ENCODE measurements at places on chromosomes 12 and 14.

DNA sequence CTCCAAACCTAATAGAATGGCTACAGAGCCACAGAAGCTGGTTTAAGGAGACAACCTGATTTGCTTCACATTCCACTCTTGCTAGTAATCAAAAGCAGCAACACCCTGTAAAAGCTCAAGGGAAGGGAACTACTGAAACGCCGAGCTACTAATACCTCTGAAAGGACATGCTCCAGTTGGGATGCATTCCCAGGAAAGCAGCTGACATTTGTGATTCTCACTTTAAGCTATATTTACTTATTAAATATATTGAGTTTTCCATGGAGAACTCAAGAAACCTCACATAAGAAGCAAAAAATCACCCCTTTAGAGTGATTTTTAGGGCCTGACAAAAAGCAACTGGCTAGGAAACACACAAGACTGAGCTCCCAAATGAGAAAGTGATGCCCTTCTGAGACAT is 1073.0 kb upstream of the FLRT2 start:
- DNase-seq = no peak

- DNase-seq = no peak
Measured at GRCh38 chr12:128734371-128734770, 89.4 kb downstream of the SLC15A4 start.

GRCh38 chr14:63972323-63972932 is 119.6 kb downstream of the SYNE2 start:
- DNase-seq = no peak

- no peak for DNase-seq
Measured at GRCh38 chr12:76646366-76646765, 86.8 kb upstream of the OSBPL8 start.

- DNase-seq = no peak
Measured at GRCh38 chr14:95564060-95564459, 29.2 kb downstream of the GLRX5 start.
